Stimulated activated CD8-positive, alpha-beta memory T cell treated with anti-CD3 and anti-CD28 coated beads, Interleukin-2, amount 100 ng/mL, for 1 hour (primary cell): ENCODE measurements at places on chromosomes 1 and 21.
A peak's percentile ranks its signal among the peaks of the same experiment; 100 is the strongest.

- no peak for DNase-seq
Observed at GRCh38 chr1:169576241-169576934, 9.9 kb downstream of the F5 start.

DNA sequence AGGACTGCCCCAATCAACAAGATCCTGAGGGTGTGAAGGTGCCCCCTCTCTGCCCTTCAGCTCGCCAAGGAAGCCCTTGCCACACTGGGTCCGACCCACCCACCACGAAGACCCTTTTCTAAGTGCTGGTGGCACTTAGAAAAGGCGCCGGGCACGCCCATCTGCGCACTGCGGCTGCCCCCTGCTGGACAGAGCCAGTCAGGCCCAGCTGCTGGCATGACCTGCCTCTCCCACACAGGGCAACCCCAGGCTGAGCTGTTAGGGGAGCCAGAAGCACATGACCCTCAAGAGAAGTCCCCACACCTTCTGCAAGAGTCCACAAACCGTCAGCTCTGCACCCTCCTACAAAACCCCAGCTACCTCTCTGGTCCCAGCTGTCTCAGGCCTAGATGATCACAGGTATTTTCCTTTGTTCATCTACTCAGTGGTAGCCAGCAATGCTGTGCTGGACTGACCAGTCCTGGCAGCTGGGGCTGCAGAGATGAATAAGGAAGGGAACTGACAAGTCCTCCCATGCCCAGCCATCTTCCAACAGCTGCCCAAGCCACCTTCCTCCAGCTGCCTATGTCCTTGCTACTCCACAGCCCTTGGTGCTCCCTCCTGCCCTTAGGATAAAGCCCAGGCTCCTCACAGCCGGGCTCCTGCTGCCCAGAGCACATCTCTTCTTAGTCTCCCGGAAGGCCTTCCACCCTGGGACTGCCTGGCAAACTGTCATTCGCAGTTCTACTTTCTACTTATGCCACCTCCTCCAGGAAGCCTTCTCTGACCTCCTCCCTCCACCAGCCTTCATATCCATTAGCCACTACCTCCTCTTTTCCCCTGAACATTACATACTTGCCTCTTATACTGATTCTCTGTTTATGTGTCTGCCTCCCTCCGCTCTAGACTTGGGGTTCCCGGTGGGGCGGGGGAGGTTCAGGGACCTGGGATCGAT is 39.8 kb upstream of the ZC3H12A start:
- peak; percentile 45 for DNase-seq

DNA sequence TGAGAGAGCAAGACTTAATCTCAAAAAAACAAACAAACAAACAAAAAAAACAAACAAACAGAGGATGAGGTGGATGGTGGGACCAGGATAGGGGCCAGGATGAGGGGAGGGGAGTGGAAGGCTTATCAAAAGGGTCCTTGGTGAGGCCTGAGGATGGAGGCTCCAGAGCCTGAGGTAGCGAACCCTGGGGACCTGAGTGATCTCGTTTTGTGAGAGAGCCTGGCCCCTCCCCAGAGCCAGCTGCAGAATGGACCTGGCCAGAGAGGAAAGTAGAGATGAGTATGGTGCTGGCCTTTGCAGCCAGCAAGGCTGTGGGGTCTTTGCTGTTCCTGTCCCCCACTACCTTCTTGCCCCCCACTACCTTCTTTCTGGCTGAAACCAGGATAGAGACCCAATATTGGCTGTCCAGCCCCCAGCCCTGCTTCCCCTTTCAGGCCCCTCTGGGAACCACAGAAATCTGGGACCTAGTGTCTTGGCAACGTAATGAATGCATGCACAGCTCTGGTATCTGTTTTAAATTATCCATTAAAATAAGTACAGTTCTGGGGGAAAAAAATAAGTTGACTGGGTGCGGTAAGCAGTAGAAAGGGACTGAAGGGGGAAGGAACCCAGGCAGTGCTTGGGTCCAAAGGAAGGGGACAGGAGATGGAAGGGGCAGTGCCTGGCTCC is 1.1 kb upstream of the LMNA start:
- no peak for DNase-seq

DNA sequence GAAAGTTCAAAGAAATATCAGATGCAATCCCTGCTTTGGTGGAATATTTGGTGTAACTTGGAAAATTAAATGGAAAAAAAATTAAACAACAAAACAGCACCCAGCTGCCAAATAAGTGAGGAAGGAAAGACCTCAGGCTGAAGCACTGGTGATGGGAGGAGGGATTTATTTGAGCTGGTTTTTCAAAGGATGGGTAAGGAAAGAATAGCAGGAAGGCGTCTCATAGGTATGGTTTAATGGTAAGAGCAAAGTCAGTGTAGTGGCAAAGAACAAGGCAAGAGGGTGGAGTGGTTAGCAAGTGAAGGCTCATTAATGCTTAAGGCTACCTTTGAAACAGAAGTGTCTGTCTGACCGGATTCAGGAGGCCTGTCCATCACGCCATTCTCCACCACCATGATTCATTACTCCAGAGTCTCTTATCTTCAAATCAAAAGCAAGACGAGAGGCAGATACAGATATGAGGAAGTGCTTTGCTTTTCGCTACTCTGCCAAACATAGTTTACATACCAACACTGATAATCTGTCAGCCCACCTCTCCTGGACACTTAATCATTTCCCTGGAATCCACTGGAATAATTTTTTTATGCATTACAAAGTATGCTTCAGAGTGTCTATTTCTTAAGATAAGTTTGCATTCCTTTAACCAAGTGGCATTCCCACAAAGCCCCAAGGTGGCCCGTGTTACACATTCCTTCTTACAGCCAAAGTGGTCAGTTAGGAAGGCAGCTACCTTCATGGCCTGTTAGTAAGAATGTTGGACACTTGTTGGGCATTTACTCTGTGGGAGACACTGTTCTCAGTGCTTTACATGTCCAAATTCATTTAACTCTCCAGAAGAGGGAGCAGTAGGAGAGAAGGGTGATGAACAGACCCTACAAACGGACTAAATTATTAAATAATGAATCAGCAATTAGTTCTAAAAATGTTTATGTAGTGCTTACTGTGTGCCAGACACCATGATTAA is 146.6 kb downstream of the ROR1 start:
- no peak for DNase-seq

GRCh38 chr1:173005196-173005864 is 45.4 kb downstream of the TNFSF18 start:
- DNase-seq: no peak

- DNase-seq: no peak
Observed at GRCh38 chr1:43853161-43853921, 80.3 kb upstream of the ARTN start.

DNA sequence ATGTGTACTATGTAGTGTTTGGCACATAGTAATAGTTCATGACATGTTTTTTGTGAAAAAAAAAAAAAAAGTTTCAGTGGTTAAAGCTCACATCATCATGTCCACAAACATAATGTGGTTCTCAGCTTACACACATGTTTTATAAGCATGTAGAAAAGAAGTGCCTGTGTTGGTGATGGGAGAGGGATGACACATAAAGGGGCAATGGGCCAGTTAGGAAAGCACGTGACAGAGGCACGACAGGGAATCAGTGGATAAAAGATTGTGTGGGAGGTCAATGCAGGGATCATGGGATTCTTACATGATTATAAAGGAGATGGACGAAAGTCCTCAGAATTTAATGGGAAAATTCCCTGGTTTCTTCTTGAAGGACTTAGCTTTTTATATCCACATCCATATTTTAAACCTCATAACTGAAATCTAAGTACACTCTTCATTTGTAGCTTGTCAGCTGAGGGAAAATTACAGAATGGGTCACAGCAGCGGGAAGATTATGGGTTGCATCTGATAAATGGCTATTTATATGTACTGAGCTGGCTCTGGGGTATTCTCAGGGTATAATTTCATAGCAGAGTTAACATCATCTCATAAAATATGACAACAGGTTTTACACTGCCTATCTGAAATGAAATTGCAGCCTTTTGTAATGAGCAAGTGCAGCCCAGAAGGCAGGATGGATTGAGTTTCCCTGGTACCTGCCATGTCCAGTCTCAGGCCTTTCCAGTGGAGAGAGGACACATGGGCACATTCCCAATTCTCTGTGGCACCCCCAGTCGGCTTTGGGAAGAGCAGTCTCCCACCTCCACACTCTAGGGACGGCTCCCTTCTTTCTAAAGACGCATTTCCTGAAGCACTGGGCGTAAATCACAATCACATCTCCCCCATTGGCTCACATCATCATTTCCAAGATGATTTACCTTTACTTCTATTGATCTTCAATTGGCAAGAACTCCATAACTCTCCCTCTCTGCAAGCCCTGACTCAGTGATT is 42.3 kb upstream of the NHLH2 start:
- no peak for DNase-seq

GRCh38 chr1:42240966-42241755 is 76.6 kb upstream of the GUCA2A start:
- DNase-seq: no peak

GRCh38 chr1:81738875-81739274 is 61.9 kb upstream of the ADGRL2 start:
- no peak for DNase-seq

- peak; percentile 2 for DNase-seq
Observed at GRCh38 chr21:23887725-23888306, 1719.5 kb downstream of the MRPL39 start.

DNA sequence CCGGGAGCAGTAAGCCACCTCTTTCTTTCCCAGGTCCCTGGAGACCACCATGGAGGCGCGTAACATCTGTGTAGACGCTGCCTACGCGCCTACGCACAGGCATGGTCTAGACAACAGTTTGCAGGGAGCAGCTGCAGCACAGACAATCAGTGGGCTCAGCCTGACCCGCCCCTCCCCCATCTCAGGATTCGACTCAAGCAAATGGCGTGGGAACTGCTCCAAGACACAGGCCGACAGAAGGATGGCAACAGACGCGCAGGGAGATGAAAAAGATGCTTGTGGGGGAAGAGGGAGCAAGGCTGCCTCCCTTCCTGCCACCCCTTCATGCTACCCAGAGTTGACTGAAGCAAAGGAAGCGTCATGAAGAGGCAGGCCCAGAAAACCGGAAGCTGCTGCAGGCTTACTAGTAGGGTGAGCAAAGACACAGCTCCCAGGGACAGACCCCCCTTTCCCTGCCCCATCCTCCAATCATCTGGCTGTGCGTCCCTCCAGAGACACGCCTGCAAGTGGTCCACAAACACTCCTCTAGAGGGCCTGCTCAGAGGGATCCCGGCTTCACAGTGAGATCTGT is 19.5 kb downstream of the STK40 start:
- peak; percentile 16 for DNase-seq
